ENCODE measurements at places on chromosomes 11 and 22. TPM values are rescaled to one million over a fixed set of nuclear protein-coding genes. Genes with fewer than 3 reads are reported as not detected.

Gene SFI1
- 106 TPM for total RNA-seq

Gene PPP2R5B
- total RNA-seq: 32.6 TPM

Gene NXF1
- total RNA-seq: 87.7 TPM

Gene SHISA8
- 2.9 TPM for total RNA-seq

Gene SCN3B
- 0.85 TPM for total RNA-seq

Gene CELF1
- 170 TPM for total RNA-seq

Gene OR4B1
- total RNA-seq: not detected

DNA sequence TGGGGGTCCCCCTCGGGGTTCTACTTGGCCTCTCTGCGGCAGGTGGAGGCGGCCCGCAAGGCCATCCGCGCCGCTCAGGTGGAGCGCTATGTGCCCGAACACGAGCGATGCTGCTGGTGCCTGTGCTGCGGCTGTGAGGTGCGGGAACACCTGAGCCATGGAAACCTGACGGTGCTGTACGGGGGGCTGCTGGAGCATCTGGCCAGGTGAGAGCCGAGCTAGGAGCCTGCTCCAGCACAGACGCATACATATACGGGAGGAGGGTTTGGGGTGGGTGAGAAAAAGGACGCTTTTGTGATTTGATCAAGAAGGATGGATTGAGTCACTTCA is 415 bp downstream of the CENATAC start:
- no peak for DNase-seq
- H3K27me3 ChIP-seq: no peaks in the 10 kb centered on the region
- H3K27ac ChIP-seq: peak overlapping the region; percentile 80
- peaks cover 44% of the 10 kb centered on the region for H3K4me1 ChIP-seq

- H3K4me1 ChIP-seq: no peaks in the 10 kb centered on the region
- no peak for DNase-seq
- H3K36me3 ChIP-seq: no peaks in the 10 kb centered on the region
- H3K27me3 ChIP-seq: no peaks in the 10 kb centered on the region
- no peak overlapping the region for H3K4me3 ChIP-seq
Measured at GRCh38 chr11:98307827-98308491, 712.8 kb upstream of the CNTN5 start.

GRCh38 chr11:33900159-33900840 is 8.4 kb upstream of the LMO2 start:
- no peaks in the 10 kb centered on the region for H3K36me3 ChIP-seq
- H3K27ac ChIP-seq: peak overlapping the region; percentile 70
- no peak overlapping the region for H3K4me3 ChIP-seq
- H3K4me1 ChIP-seq: peaks cover 48% of the 10 kb centered on the region
- no peak for DNase-seq

- DNase-seq: no peak
- H3K27ac ChIP-seq: no peak overlapping the region
- H3K27me3 ChIP-seq: no peaks in the 10 kb centered on the region
- H3K4me1 ChIP-seq: peaks cover 9% of the 10 kb centered on the region
- H3K36me3 ChIP-seq: no peaks in the 10 kb centered on the region
- no peak overlapping the region for H3K4me3 ChIP-seq
Measured at GRCh38 chr11:114209343-114209742, 86.9 kb upstream of the NNMT start.

DNA sequence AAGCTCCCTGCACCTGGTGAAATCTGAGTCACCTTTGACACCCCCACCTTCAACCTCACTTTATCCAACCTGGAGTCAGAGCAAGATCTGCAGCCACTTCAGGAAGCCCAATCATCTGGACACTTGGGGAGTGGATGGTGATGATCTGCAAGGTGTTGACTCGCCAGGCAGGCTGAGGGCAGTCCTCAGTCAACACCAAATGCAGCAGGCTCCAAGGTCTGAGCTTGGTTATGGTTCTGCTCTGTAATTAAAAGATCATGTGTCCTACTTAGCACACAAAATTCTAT is 446.9 kb downstream of the BRD1 start:
- H3K27me3 ChIP-seq: no peaks in the 10 kb centered on the region
- no peak overlapping the region for H3K27ac ChIP-seq
- H3K4me3 ChIP-seq: no peak overlapping the region
- no peaks in the 10 kb centered on the region for H3K4me1 ChIP-seq
- DNase-seq: peak; percentile 56

DNA sequence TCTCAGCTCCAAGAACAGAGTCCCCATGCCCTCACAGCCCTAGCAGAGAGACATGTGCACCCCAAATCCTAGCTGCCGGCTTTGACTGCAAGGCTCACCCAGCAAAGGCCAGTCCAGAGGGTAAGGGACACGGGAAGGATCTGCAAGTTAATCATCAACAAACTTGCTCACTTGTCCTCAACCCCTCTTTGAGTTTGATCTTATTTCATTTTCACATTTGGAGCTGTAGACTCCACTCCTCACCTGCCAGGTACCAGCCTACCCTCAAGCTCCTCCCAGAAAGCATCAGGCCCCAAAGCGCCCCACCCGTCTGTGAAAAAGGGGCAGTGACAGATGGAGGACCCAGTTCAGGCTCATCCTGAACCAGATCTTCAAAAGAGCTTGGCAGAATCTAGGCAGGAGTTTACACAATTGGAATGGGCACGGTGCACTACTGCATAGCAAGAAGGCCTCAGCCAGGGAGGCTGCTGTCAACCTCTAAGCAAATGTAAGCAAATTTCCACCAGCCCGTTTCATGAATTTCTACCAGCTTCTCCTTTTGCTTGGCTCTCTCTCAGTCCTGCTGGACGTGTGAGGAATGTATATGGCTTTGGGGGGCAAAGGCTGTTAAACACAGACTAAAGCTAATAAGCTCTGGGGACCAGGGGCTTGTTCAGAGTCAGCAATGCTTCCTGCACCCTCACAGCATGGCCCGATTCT is 5.5 kb downstream of the EHD1 start:
- H3K27me3 ChIP-seq: no peaks in the 10 kb centered on the region
- H3K4me3 ChIP-seq: no peak overlapping the region
- H3K27ac ChIP-seq: peak overlapping the region; percentile 98
- H3K36me3 ChIP-seq: peaks cover 21% of the 10 kb centered on the region

DNA sequence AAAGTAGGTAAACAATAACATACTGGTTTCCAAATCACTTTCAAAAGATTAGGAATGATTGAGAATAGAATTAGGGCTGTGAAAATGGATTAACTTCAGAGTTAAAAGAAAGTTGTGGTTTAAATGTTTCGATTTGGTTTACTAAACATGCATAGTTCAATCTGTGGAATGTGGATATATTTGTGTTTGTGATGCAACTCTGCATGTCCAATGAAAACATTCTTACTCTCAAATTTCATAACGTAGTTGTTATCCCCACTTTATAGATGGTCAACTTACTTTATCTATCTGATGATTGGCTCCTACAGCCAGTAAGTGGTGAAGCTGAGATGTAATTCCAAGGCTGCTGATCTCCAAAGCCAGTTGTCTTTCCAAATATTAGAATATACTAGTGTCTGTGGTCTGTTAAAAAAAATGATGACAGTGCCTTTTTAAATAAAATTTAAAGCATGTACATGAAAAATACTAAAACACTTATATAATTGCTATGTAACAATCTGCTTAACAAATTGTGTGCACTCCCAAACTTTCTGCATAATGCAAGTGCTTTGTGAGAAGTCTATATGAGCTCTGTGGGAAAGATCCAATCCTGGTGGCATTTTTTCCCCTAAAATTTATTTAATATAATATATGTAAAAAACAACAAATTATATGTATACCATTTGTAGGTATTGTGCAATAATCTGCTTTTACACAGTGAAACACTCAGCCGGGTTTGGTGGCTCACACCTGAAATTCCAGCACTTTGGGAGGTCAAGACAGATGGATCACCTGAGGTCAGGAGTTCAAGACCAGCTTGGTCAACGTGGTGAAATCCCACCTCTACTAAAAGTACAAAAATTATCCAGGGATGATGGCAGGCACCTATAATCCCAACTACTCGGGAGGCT is 9.7 kb upstream of the SIK3 start:
- peaks cover 6% of the 10 kb centered on the region for H3K4me1 ChIP-seq
- no peak overlapping the region for H3K4me3 ChIP-seq
- DNase-seq: no peak
- no peaks in the 10 kb centered on the region for H3K27me3 ChIP-seq
- no peak overlapping the region for H3K27ac ChIP-seq
- no peaks in the 10 kb centered on the region for H3K36me3 ChIP-seq

DNA sequence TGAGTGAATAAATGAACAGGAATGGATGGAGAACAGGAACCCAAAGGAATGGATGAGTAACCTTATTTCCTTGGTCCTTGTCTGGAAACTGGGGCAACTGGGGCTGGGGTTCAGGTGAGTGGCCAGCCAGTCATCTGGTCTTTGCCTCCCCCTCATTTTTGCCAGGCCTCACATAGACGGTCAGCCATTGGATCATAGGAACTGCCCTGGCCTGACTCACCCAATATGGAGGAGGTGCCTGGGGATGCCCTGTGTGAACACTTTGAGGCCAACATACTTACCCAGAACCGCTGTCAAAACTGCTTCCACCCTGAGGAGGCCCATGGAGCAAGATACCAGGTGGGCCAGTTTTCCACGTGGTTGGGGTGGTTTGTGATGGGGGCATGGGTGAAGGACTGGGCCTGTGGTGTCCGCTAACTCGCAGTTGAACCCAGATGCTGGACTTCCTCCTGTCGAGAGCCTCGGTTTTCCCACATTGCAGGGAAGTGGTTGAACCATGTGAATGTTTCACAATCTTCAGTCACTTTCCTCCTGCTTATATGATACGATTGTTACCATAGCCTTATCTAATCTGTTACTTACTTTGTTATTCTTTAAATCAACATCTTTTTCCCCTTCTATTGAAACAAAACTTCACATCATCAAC is 4.4 kb downstream of the TRIOBP start:
- peaks cover 9% of the 10 kb centered on the region for H3K4me1 ChIP-seq
- H3K27me3 ChIP-seq: no peaks in the 10 kb centered on the region
- peaks cover 8% of the 10 kb centered on the region for H3K36me3 ChIP-seq
- H3K4me3 ChIP-seq: no peak overlapping the region

DNA sequence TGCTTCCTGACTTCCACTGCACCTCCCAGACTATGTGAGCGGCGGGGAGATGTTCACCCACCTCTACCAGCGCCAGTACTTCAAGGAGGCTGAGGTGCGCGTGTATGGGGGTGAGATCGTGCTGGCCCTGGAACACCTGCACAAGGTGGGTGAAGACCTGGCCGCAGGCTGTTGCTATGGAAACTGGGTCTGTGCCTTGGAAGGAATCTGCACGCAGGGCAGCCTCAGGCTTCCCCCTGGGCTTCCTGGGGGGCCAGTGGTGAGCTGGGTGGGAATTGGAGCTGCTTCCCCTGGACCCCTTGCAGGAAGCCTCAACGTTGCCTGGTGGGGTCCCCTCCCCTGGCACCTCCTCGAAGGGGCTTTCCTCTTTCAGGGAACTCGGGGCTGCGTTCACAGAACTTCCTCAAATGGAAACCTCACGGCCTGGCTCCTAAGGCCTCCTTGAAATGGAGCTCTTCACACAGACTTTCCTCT is 1.5 kb downstream of the RPS6KA4 start:
- peaks cover 32% of the 10 kb centered on the region for H3K4me1 ChIP-seq
- peaks cover 44% of the 10 kb centered on the region for H3K36me3 ChIP-seq
- no peaks in the 10 kb centered on the region for H3K27me3 ChIP-seq
- DNase-seq: no peak
- peak overlapping the region; percentile 68 for H3K4me3 ChIP-seq
- H3K27ac ChIP-seq: peak overlapping the region; percentile 89

- H3K4me3 ChIP-seq: no peak overlapping the region
- H3K36me3 ChIP-seq: no peaks in the 10 kb centered on the region
- H3K4me1 ChIP-seq: peaks cover 18% of the 10 kb centered on the region
- H3K27me3 ChIP-seq: peaks cover 31% of the 10 kb centered on the region
Measured at GRCh38 chr22:37951305-37951704, 2.1 kb downstream of the C22orf23 start.

All from spleen (tissue), 13 donors.